ENCODE measurements at places on chromosomes 12 and 14. TPM values are rescaled to one million over a fixed set of nuclear protein-coding genes. Genes with fewer than 3 reads are reported as not detected.

Gene RBP5
- polyA plus RNA-seq = 0.06 TPM

DNA sequence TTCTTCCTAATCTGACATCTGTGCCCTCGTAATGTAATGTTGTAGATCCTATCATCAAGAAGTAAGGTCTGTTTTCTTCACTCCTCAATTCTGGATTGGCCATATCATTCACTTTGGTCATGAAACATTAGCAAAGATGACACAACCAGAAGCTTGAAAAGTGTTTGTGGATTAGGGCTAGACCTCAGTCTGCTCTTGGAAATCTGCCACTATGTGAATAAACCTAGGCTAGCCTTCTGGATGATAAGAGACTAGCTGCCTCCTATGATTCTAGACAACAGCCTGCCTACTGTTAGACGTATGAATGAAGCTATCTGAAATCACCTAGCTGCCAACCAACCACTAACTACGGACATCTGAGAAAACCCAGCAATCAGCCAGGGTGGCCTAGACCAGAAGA is 38.7 kb upstream of the LYZ start:
- no peak for DNase-seq

- no peak for DNase-seq
These were observed 8.1 kb upstream of the ZNF385A start for GRCh38 chr12:54392485-54393206.

Gene GPD1
- 0.26 TPM for polyA plus RNA-seq

DNA sequence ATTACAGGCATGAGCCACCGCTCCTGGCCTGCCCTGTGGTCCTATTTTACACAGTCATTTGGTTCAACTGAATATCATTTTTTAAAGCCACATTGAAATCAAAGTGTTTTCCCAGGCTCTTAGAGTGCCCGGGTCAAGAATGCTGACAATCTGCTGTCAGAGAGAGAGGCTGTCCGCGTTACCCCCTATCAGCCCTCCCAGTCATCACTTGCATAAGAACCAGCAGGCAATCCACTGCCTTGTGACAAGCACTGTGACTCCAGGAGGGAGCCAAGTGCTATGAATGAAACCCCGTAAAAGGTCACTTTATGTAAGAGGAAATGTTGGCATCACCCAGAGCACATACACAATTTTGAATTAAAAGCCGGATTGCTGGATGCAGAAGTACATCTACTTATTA is 13.5 kb downstream of the PHLDA1 start:
- DNase-seq = no peak

- DNase-seq = peak; percentile 35
These were observed at the start of gene ABCC9 for GRCh38 chr12:21940549-21941505. TSS of gene ABCC9 (minus strand) at chr12:21941426. CDS start at chr12:21936674, 4,752 bp downstream.

DNA sequence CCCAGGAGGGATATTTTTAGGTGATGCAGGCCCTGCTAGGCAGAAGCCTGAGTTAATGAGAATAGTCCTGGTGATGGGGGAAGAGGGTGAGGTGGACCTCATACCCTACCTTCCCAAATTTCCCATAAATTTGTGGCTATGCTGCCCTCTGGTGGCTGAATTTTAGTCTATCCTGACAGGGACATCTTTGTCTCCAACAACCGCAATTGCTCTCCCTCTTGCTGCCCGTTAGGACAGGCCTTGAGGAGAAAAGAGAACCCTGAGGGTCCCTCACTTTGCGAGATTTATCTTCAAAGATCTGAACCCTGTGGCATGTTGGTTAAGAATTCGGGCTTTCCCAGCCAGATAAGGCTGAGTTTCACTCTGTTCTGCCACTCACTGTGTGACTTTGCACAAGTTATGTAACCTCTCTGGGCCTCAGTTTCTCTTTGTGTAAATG is 9.8 kb upstream of the ZNF385A start:
- peak; percentile 57 for DNase-seq

Measured in SK-N-SH (cell line).